ENCODE measurements at places on chromosomes 16 and 17.

- peak; percentile 7 for DNase-seq
Observed at GRCh38 chr16:49856672-49857330, 889 bp upstream of the ZNF423 start.

DNA sequence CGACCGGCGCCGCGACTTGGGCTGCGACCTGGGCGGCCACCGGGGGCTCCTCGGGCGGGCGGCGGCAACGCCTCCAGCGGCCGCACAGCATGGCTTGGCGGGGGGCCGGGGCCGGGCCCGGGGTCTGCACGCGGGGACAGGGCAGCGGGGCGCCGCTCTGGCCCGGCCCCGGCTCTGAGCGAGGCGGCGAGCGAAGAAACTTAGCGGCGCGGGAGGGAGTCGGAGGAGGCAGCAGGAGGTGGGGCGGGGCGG lies at the start of gene PLCD3:
PLCD3 (minus strand) TSS at position 196 of the 252 bp plus-strand sequence; CDS start at position 91, 105 bp downstream.
- no peak for DNase-seq

DNA sequence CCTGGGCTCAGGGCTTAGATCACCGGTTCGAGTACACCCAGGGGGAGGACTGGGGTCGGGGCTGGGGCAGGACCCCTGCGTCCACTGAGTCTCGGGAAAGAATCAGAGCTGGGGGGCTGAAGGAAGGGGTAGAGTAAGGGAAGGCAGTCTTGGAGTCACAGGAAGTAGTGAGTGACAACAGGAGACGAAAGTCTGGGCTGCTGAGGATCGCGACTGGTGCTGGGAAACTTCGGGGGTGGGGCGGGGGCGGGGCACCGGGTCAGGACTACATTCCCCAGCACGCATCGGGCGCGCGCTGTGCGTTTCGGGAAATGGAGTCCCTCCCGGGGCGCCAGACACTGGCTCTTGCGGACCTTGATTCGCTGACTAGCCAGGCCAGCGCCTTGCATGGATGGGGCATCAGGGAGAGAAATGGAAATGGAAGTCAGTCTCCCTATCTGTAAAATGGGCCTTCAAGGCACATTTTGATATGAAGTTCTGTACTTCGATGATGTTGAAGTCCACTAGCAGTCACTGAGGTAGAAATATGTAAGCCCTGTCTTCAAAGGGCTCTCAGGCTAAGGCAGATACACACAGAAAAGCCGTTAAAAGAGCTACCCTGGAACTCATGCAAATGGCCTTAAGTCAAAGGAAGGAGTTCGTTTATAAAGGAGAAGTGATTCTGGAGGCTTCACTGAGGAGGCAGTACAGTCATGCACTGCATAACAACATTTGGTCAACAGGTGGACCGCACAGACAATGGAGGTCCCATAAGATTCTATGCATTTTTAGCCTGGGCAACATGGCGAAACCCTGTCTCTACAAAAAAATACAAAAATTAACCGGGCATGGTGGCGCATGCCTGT lies 697 bp downstream of the CTF1 start:
- DNase-seq: peak; percentile 84

GRCh38 chr17:13194887-13195286 lies 177.1 kb upstream of the ELAC2 start:
- DNase-seq: no peak

GRCh38 chr17:29107084-29107483 lies 64.1 kb downstream of the PIPOX start:
- DNase-seq: no peak

DNA sequence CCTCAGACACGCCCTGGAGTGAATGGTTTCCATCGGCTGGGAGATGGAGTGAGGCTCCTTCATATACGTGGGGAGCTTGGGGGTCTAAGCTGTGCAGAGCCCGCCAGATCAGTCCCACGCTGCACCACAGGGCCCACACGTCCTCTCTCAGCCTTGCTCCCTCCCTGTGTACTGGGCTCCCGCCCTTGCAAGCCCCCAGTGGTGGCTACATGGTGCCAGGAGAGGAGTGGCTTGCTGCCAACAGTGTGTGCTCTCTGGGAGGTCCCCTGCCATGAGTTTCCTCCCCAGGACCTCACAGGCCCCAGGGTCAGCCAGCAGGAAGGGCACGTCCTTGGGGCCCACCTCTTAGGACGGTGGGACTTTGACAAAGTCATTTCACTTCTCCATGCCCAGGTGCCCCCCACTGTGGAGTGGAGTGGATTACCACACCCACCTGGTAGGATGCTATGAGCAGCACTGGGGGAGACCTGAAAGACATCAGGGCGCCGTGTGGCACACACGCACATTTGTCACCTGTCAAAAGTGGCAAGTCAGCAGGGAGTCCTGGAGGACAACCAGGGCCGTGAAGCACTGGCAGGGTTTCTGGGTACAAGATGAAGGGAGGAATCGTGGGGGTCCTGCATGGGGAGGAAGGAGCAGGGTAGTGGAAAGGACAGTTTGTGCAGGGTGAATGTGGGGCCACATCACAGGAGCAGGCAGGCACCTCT lies 13.7 kb downstream of the SLC5A10 start:
- no peak for DNase-seq

DNA sequence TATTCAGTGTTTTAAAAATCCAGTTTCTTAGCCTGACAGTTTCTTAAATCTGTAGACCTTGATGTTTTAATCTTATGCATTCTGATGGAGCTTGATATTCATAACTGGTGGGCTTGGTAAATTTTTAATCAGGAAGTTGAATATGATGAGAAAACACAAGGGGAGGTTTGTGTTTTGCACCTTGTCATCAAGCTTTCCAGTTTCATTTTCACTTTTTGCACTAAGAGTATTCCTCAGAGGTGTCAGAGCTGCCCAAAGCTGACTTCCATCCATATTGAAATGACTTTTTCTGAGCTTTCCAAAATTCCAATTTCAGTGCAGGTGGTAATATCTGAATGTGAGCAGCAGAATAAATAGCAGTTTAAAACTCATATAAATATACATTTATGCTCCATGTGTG lies 555.0 kb upstream of the RBFOX1 start:
- DNase-seq: no peak

DNA sequence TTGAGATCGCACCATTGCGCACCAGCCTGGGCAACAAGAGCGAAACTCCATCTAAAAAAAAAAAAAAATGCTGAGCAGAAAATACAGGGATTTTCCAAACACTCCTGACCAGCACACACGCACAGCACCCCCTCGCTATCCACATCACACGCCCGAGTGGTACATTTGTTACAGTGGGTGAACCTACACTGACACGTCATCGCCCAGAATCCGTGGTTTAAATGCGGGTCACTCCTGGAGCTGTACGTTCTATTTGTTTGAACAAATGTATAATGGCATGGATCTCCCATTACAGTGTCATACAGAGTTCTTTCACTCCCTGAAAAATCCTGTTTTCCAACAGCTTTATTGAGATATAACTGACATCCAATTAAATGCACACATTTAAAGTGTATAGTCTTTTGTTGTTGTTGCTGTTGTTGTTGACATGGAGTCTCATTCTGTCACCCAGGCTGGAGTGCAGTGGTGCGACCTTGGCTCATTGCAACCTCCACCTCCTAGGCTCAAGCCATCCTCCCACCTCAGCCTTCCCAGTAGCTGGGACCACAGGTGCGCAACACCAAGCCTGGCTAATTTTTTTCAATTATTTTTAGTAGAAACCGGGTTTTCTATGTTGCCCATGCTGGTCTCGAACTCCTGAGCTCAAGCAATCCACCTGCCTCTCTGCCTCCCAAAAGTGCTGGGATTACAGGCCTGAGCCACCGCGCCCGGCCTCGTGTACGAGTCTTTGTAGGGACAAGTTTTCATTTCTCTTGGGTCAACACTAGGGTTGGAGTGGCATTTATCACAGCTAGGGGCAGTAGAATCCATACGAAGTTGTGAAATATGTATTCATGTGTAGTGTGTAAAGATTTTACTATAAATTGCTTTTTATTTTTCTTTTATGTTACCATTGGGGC lies 4.4 kb upstream of the CARHSP1 start:
- DNase-seq: no peak

DNA sequence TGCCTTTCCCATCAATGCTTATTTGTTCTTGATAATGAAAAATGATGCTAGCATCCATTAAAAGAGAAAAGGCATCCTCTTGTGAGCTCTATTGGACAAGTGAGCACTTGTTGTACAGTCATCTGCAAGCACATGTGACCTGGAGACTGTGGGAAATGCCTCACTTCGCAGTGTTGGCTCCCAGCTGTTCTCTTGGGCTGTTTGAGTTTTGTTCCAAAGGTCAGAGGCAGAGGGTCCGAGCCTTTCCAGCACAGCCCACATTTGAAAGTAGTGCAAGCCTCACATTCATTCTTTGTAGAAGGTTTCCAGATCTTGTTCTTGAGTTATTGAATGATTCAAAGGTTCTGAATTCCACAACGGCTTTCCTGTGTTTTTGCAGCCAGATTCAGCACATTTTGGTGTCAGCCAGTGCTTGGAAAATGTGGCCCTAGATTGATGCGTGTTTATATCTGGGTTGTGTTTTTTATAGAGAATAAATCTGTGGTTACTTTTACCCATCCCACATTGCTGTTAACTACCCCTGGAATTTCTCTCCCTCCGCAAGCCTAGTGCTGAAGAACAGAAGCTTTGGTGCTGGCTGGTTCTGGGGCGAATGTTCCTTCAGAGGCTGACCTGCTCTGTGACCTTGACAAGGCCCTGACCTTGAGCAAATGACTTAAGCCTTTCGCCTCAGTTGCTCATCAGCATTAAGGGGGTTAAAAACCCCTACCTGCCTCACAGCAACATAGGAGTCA lies 49.8 kb downstream of the CDH1 start:
- DNase-seq: no peak

DNA sequence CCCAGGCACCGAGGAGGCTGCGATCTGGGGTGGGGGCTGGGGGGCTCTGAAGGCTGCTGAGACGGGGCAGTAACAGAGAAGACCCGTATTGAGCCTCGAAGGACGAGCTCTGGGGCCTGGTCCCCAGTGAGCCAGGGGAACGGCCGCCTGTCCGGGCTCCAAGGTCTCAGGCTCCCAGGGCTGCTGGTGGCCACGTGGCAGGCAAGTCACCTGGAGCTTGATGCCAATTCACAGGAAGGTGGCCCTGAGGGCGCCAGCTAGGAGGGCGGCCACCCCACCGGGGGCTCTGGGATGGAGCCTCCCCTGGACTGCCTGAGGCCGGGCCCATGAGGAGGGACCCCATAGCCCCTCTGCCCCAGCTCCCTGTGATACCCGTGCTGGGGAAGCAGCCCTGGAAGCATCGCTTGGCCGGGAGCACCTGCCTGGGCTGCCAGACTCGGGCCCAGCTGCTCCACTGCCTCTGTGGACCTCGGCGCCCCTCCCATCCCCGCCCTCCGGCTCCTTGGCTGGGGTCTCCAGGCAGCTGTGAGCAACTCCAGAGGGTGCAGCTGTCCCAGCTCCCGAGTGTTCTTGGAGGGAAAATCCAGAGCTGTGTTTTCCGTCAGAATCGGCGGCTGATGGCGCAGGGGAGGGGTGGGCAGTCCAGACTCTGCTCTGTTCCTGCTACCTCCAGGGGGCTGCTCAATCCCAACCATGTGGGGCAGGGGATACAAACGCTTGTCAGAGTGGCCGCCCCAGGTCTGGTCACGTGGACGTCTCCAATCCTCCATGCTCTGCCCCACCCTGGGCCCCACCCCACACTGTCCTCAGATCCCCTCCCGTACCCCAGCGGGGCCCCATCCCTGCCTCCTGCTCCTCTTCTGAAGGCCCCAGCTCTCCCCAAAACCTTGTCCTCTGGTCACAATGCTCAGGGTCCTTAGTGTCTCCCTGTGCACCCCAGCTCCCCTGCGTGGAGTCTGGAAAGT lies 67.2 kb upstream of the GNG13 start:
- DNase-seq: no peak

DNA sequence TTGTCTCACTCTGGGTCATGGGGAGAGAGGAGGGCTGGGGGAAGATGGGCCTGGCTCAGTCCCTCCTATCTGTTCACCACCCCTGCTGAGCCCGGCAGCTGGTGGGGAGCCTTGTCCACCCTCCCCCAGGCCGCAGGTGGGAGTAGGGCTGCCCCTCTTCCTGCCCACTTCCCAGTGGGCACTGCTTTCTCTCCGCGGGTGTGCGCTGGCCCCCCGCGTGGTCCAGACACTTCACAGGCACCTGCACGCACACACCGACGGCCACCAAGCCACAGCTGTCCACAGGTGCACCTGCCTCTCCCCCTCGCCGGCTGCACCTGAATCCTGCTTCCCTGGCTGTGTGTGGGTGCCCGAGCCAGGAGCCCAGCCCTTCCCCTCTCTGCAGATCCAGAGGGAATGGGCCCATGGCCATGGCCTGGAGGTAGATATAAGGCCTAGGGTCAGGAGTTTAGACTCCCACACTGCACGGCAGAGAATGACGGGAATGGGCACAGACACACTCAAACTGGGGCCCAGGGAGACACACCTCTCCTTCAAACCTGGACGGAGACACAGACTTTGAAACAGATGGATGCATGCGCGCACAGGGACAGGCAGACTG lies 2.0 kb downstream of the NHERF2 start:
- no peak for DNase-seq

GRCh38 chr17:39547713-39548478 lies 59.8 kb downstream of the NEUROD2 start:
- DNase-seq: peak; percentile 78

GRCh38 chr16:46427340-46428107 lies 193.7 kb downstream of the SHCBP1 start:
- DNase-seq: no peak

GRCh38 chr17:81966343-81967243 lies 5.6 kb upstream of the NOTUM start:
- DNase-seq: no peak

- DNase-seq: no peak
Observed at GRCh38 chr16:74902161-74902560, 82.8 kb downstream of the WDR59 start.

GRCh38 chr17:15261258-15261801 lies 3.8 kb downstream of the PMP22 start:
- no peak for DNase-seq

- DNase-seq: peak; percentile 81
Observed at GRCh38 chr17:59001158-59001814, 105.4 kb downstream of the TRIM37 start.

GRCh38 chr16:80287674-80288073 lies 253.1 kb upstream of the DYNLRB2 start:
- no peak for DNase-seq

GRCh38 chr16:55257966-55258613 lies 65.9 kb upstream of the IRX6 start:
- DNase-seq: peak; percentile 28

DNA sequence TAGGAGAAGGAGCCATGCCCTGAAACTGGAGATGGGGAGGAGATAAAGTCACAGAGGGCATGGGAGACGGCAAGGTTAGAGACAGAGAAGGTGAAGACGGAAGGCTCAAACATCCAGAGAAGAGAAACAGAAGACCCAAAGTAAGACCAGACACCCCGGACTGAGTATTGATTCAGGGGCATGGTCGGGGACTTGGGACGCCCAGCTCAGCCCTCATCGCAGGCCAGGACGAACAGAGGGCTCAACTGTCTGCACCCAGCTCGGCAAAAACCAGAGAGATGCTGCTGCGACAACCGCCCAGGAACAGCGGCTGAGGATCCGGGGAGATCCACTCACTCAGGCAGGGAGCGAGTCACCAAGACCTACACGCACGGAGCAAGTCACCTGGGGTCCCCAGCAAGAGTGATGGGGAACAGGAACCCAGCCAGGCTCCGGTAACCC lies 999 bp downstream of the XYLT1 start:
- DNase-seq: peak; percentile 28

Data from stimulated activated CD4-positive, alpha-beta T cell treated with anti-CD3 and anti-CD28 coated beads, Interleukin-4, amount 100 ng/mL, for 24 hours (primary cell).